ENCODE measurements at places on chromosomes 4 and X. TPM values are rescaled to one million over a fixed set of nuclear protein-coding genes. Genes with fewer than 3 reads are reported as not detected.

Gene PSAPL1
- not detected for total RNA-seq

Gene PDGFC
- 15.0 TPM for total RNA-seq

Gene NXF2
- total RNA-seq, result 0.23 TPM

Gene FSTL5
- total RNA-seq, result 70.1 TPM

Gene PNMA5
- total RNA-seq, result 9.7 TPM

Gene AKAP4
- not detected for total RNA-seq

Gene KDM5C
- 74.5 TPM for total RNA-seq
